ENCODE measurements at places on chromosomes 1 and 21.

GRCh38 chr21:45421071-45421845, 16.3 kb downstream of the COL18A1 start:
- DNase-seq: no peak

DNA sequence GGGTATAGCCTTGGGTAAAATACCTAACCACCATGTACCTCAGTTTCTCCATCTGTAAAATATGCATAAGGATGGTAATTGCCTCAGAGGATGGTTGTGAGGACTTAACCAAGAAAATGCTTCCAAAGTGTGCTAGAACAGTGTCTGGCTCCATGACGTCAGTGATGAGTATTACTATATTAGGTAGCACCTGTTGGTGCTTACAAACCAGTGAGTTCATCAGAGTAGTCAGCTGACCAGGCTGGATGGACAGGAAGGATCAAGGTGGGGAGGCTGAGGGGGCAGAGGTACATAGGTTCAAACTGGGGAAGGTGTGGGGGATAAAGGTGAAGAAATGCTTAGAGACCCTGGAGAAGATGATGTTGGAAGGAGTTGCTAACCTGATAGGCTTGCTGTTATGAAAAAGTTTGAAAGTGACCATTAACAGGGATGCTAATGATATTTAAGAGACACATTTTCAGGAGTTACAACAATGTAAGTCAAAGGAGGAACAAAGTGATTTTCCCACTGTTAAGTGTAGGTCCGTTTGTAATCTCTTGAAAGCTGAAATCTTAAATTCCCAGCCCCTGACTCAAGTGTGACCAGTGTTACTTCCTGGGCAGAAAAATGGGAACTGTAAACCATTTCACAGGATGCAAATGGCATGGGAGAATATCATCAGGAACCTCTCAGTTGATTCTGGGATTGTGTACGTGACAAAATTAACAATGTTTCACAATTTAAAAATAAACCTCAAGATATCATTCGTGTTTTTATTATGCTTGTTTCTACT, 4.4 kb downstream of the NTPCR start:
- DNase-seq: no peak

DNA sequence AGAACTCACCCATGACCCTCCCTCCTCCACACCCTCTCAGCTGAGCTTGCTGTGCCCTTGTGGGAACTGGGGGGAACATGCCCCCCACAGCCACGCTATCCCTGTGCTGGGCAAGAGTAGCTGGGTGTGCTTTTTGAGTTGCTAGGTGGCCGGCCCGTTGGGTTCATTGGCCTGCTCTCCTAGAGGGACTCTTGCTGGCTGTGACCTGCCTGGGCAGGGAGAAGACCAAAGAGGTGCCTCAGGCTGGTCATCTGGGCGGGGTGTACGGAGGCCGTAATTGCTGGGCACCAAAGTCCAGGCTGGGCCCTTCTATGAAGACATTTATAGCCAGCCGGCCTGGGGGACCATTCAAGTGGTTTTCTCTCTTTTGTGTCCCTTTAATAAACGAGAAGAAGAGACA, 138.3 kb upstream of the ZBTB40 start:
- no peak for DNase-seq

GRCh38 chr1:167605576-167605975, 24.5 kb upstream of the RCSD1 start:
- DNase-seq: no peak

GRCh38 chr1:214447557-214447871, 103.9 kb downstream of the PTPN14 start:
- no peak for DNase-seq

DNA sequence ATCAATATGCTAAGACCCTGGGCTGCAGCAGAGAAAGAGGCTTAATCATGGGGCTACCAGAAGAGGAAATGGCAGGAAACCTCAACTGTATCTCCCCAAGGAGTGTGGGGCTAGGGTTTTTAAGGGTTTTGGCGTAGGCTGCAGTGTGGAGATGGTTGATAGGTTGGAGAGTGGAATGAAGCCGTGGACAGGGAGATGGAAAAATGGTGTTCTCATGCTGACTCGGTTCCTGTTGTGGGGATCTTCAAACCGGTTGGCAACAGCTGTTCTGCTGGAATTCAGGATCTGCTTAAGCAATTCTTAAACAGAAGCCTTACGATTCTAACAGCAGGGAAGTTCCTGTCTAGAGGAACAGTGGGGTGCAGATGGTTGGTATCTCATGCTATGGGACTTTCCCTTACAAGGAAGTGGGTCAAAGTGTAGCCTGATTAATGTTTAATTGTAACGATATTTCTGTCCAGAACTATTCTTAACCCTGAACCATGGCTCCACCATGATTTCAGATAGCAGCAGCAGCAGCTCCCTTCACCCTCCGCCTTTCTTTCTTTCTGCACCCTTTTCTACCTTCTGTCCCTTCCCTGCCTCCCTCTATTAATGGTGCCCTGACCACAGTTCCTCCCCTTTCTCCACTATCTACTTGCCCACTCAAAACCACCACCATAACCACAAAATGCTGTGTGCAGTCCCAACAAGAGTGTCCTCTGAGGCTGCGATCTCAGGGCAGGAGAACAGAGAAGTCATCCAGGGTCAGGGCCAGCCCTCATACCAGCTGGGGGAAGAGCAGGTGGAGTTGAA, 30.8 kb downstream of the RSPH1 start:
- DNase-seq: no peak

GRCh38 chr1:153353226-153353947, 4.3 kb upstream of the S100A9 start:
- DNase-seq: no peak

GRCh38 chr1:84689514-84690396, 506 bp downstream of the SSX2IP start:
- peak; percentile 44 for DNase-seq

- DNase-seq: no peak
These were observed 26.8 kb downstream of the PALMD start for GRCh38 chr1:99672530-99673213.

GRCh38 chr21:18369115-18369514, 34.5 kb downstream of the TMPRSS15 start:
- no peak for DNase-seq

GRCh38 chr1:186443638-186444037, 17.3 kb downstream of the PDC start:
- no peak for DNase-seq

DNA sequence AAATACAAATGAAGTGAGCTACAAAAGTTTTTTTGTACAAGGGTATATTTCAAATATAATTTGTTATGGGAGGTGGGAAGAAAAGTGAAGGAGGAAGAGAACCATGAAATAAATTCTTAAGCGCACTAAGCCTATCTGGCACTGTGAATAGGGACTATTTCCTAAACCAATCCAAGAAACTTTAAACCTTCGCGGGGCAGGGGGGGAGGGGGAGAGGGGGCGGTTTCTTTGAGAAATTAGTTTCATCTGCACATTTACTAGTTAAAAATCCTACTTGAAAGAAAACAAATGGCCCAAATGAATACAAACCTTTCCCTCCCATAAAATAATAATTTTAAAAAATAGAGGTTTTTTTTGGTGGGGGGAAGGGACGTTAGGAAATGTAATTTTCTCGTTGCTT, 364 bp downstream of the GOLPH3L start:
- DNase-seq: no peak

DNA sequence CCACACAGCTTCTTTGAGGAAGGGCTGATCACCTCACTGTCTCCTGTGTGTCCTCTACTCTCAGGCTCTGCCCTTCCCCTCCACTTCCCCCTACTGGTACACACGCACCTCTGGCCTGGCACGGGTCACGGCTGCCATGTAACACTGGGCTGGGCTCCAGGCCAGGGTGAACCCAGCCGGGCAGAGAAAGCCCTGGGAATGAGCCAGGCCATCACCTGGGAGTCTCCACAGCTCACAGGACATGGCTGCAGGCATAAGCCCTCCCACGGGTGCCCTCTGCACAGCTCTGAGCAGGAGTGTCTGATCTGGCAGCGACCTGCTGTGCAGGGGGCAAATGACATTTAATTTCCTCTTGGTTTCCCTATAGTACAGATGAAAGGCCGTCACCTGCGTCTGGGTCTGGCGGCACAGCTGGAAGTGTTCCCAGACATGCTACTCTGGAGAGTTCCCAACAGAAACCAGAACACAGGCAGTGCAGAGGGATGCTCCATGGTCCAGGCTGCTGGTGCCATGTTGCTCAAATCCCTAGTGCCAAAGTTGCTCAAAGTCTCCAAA, 61.2 kb downstream of the ERI3 start:
- no peak for DNase-seq

DNA sequence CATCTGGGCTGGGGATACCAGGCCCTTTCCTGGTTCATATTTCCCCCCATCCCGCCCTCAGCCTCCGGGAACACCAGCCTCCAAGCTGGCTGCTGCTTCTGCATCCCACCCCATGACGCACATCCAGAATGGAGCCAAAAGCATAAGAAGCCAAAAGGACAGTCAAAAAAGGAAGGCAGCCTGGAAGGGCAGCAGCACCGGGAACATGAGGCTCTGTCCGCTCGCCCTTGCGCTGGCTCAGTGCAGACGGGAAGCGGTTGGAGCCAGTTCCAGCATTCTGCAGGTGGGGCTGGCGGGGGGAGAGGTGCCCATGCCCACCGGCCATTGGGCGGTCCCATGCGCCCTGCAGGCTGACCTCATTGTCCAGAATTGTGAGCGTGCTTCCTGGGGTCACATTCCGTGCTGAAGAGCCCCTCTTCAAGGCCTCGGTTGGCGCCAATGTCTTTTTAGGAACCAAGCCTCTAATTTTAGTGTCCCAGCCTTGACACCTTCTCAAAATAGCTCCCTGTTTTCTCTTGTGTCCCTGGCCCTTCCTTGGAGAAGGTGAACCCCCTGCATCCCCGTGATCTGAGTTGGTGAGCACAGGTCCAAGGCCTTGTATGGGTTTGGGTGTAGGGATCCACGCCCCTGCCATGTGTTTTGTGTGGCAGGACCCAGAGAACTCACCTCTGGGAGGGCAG, 28.4 kb upstream of the NPPB start:
- no peak for DNase-seq

- DNase-seq: no peak
These were observed 424.5 kb downstream of the NEGR1 start for GRCh38 chr1:71857862-71858261.

DNA sequence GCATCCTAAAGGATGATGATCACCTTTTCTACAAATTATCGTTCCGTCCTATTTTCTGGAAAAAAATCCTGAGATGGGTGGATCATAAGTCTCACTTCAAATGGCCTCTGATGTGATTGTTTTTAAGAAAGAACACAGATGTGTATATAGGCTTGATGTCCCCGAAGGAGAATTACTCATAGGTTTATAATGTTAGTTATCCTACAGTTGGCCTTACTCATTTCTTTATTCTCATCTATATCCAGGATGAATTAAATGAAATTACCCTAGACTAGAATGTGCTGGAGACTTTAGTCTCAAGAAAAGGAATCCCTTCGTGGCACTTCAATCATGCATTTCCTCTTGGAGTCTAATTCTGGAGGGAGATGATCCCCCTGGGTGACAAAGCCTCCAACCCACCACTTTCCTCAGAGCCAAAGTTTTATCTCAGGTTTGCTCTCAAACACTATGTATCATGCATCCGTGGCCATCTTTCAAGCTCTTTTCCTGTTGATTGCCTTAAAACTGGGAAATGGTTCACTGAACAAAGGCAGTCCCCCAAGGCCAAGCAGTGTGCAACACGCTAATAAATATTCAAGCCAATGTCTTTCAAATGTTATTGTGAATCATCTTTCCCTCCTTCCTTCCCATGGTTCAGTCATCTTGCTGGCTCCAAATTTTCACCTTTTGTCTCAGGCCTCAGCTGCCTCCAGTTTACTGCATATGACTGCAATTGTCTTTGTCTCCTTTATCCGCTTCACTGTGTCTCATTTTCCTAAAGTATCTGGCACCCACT, 32.5 kb upstream of the SMYD2 start:
- DNase-seq: no peak

- no peak for DNase-seq
These were observed 40.8 kb downstream of the WNT2B start for GRCh38 chr1:112549590-112549989.

DNA sequence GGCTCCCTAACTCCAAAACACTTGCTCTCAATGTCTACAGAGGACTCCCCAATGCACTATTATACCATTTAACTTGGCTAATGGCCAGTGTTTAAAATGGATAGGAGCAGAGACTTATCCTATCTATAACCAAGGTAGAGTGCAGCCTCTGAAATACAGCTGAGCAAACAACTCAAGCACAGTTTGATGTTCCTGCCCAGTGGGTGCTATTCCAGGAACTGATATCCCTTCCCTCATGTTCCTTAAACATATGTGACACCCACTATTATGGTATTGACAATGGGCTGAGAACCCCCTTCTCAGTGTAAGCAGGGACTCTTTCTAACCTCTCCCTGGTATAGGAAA, 51.7 kb downstream of the SH3GLB1 start:
- no peak for DNase-seq

All from stimulated activated CD8-positive, alpha-beta memory T cell treated with anti-CD3 and anti-CD28 coated beads, Interleukin-4, amount 100 ng/mL, for 24 hours (primary cell).